ENCODE measurements at places on chromosomes 5 and 9. TPM values are rescaled to one million over a fixed set of nuclear protein-coding genes. Genes with fewer than 3 reads are reported as not detected.

DNA sequence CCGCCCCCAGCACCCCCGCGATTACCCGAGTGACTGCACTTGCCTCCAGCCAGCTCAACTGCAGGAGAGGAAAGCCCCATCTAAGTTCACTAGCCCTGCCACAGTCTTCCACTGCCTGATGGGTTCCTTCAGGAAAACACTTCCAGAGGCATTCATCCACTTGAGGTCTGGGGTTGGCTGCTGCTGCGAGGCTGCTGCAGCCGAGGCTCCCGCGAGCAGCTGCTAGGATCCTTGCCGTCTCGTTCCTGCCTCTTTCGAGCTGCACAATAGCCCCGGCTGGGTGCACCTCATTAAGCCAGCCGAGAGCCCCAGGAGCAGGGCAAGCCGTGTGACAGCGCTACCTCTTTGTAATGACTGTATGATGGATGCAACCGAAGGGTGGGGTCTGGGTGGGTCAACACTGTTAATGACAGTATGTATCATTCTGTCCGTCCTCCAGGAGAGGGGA is 24.2 kb upstream of the ELAVL2 start:
- no peak for DNase-seq

- peak; percentile 39 for DNase-seq
Observed at GRCh38 chr5:139646912-139647505, 1.1 kb upstream of the CXXC5 start.

SH3RF2 gene
- polyA plus RNA-seq, result 0.51 TPM

GRCh38 chr9:70061776-70062175 is 18.1 kb downstream of the MAMDC2 start:
- no peak for DNase-seq

COL15A1 gene
- polyA plus RNA-seq, result 0.07 TPM

HTR1A gene
- not detected for polyA plus RNA-seq

All from CD8-positive, alpha-beta memory T cell (primary cell).